ENCODE measurements at places on chromosomes 5 and 9.

DNA sequence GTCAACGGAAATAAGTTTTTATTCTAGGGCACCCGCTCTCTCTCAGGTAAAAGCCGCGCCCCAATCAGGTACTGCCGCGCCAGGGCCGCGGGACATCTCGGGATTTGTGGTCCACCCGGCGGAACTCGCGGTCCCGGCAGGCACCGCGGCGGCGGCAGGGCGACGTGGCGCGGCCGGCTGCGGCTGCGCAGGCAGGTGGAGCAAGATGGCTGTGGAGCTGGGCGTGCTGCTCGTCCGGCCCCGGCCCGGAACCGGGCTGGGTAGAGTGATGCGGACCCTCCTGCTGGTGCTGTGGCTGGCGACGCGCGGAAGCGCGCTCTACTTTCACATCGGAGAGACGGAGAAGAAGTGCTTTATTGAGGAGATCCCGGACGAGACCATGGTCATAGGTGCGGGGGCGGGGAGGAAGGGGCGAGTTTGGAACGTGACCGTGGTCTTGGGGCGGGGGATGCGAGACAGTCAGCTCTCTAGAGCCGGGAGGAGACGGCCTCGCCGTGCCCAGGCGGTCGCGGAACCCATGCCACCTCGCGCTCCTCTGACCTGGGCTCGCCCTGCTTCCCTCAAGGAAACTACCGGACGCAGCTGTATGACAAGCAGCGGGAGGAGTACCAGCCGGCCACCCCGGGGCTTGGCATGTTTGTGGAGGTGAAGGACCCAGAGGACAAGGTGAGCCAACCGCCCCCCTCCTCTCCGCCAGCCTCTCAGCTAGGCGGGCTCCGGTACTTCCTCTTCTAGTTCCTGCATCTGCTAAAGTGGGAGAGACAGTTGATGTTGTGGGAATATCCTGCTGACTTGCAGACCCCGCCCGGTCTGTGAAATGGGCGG, at the start of gene TMED9:
TSS of gene TMED9 (plus strand) at position 194 of the 825 bp plus-strand sequence. CDS start at position 206, 12 bp downstream.
- DNase-seq: peak; percentile 88

GRCh38 chr5:88539026-88539425, 270.4 kb upstream of the TMEM161B start:
- no peak for DNase-seq

GRCh38 chr9:130707225-130707976, 13.8 kb downstream of the EXOSC2 start:
- peak; percentile 39 for DNase-seq

DNA sequence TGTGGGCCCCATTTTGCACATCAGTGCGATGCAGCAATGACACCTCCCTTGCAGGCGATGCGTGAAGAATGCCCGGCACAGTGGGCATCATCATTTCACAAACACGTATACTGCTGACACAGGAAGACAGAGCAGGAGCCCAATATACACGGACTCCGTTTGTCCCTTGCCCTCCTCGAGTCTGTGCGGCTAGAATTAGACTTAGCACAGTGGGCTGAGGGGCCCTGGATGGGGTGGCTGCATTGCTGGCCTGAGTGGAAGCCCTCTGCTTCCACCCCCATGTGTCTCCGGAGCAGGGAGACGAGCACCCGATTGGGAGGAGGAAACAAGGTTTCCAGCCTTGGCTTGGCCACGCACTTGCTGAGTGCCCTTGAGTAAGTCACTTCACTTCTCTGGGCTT, 40.8 kb downstream of the GSN start:
- DNase-seq: no peak

- no peak for DNase-seq
These were observed 147.4 kb upstream of the IRX4 start for GRCh38 chr5:2030131-2030530.

GRCh38 chr5:159593518-159594073, 263.3 kb upstream of the IL12B start:
- DNase-seq: no peak

- DNase-seq: no peak
These were observed 33.8 kb upstream of the ORM1 start for GRCh38 chr9:114289106-114289505.

GRCh38 chr9:81592887-81593266, 96.5 kb downstream of the TLE1 start:
- no peak for DNase-seq

- DNase-seq: no peak
These were observed 1.1 kb upstream of the PTGER4 start for GRCh38 chr5:40678460-40679147.

- no peak for DNase-seq
These were observed 139.3 kb upstream of the NFIB start for GRCh38 chr9:14453286-14453685.

GRCh38 chr9:87685871-87686519, 39.9 kb upstream of the CTSL start:
- DNase-seq: no peak

GRCh38 chr5:169248996-169249395, 51.9 kb downstream of the SLIT3 start:
- DNase-seq: no peak

GRCh38 chr5:121182788-121183490, 668.7 kb upstream of the FTMT start:
- DNase-seq: no peak

DNA sequence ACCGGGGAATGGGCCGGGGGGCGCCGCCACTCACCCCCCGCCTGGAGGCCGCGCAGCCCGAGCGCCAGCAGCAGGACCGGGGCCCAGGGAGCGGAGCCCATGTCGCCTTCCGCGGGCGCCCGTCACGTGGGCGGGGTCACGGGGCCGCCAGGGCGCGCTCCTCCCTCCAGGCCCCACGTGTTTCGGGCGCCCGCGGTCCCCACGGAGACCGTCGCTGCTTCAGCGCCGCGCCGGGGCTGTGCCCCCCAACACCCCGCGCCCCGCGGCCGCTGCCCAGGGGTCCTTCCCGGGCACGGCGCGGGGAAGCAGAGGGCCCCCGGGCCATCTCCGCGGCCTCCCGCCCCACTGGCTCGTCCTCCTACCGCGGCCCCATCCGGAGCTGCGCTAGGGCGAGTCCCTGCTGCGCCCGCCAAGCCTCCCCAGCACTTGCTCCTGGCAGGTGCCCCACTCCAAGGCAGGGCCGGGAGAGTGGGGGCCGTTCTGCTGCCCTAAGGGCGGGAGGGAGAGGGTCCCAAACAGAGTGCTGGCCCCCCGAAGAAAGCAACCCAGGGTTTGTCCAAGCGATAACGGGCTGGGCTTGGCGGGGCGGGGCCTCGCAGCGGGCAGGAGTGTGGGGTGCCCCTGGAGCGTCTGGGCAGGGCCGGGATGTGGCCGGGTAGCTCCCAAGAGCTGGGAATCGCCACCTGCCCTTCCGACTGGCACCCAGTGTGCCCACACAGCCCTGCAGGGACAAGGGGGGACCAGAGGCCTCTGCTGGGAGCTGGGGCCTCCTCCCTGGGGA, at the start of gene DPP7:
TSS of gene DPP7 (minus strand) at position 121 of the 781 bp plus-strand sequence. CDS start at position 101, 20 bp downstream.
- DNase-seq: no peak

GRCh38 chr9:88370346-88370745, 17.9 kb upstream of the SPIN1 start:
- DNase-seq: no peak

DNA sequence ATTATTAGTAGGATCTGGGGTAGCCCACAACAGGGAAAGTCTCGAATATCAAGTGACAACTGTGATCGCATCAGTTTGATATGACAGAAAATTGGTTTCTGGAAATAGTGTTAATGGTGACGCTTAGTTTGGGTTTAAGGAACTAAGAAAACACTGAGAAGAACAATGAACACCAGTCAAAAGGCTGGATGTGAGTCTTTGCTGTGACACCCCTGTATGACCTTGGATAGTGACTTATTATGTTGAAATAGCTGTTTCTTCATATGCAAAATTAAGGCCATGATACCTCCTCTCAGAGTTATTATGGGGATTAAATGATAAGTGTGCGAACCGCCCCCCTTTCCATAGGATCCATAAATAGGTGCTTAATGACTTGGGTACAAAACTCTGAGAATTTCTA, 926 bp downstream of the DNAJC25 start:
- DNase-seq: no peak

DNA sequence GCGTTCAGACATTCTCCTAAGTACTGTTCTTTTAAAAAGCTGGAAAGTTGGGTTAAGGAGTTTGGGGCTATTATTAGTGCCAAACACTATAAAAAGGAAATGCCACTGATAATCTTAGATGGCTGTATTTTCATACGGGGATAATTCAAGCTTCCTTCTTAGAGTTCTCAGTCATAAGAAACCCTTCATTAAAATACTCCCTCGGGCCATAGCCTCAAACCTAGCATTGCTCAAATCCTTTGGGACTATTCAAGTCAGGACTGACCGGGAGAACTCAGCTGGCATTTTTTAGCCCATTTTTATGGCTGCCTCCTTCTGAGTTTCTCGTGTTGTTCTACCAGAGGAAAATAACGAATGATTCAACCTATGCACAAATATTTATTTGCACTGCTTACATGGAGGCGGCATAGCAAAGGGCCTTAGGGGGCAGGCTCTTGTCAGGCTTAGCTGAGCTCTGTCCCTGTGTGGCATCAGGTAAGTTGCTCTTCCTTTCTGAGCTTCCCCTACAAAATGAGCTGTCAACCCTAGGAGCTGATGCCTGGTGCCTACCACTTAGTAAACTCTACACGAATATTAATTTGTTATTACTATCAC, 33.5 kb upstream of the ADAM19 start:
- DNase-seq: no peak

DNA sequence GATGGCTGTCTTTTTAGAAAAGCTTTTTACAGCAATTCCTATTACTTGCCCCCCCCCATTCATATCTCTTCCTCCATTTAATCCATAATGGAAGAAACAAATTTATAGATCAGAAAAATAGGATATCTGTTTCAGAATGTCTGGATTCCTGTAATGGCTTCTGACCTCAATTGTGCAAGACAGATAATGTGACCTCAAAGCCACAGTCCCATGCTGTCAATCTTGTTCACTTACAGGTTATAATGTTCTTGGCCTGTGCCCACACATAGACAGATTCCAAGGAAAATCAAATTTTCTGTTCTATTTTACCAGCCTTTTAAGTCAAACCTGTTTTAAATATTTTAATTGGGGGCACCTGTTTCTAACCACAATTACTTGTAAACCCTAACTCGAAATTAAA, 143.4 kb downstream of the ENTREP1 start:
- DNase-seq: no peak

- DNase-seq: no peak
These were observed 197.4 kb downstream of the GAS1 start for GRCh38 chr9:86749894-86750255.

All from SHP77 (cell line).